ENCODE measurements at places on chromosomes 3 and 15. TPM values are rescaled to one million over a fixed set of nuclear protein-coding genes. Genes with fewer than 3 reads are reported as not detected.

DNA sequence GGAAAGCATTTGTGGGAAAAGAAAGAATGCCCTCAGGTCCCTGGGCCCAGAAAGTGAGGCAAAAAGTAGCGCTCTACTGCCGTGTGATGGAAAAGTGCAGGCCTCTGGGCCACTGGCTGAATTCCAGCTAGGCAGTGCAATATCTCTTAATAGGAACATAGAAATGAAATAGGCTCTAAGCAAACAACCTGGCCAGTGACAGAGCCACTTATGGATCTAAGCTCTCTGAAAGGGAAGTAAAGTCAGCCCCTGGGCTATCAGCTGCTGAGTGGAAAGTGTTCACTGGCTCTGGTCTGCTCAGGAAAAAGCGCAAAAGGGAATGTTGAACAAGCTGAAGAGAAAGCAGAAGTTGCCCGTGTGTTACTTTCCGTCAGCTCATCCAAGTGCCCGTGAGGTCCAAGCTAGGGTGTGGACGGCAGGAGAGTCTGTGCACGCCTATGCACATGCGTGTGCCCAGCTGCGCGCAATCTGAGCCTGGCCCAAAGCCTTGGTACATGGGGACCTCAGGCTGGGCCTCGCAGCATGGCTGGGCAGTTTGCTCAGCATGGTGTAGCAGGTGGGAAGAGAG, 74.0 kb upstream of the RAD18 start:
- DNase-seq, result no peak

- peak; percentile 75 for DNase-seq
Measured at GRCh38 chr3:133535971-133536881, 37.3 kb upstream of the CDV3 start.

GRCh38 chr3:117885011-117885441, 1149.6 kb downstream of the IGSF11 start:
- DNase-seq, result peak; percentile 17

- DNase-seq, result no peak
Measured at GRCh38 chr3:176795891-176796290, 401.4 kb downstream of the TBL1XR1 start.

Gene GOLGA6D
- total RNA-seq, result not detected

All from Daoy (cell line).